ENCODE measurements at places on chromosomes 5 and 9.

DNA sequence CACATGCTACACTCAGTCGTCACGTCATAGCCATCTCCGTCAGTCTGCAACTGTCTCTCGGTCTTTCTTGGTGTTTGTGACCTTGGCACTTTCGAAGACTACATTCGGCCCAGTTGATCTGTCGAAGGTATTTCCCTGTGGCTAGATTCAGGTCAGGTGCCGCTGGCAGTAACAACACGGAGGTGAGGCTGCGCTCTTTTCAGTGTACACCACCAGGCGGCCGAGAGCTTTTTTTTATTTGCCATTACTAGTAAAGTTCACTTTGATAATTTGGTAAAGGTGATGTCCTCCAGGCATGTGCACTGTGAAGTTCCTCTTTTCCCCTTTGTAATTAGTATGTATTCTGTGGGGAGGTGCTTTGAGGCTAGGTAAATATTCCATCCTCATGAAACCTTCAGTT is 49.7 kb downstream of the RNF130 start:
- DNase-seq = no peak
- H3K4me3 ChIP-seq = no peak overlapping the region
- H3K27ac ChIP-seq = no peak overlapping the region
- H3K4me1 ChIP-seq = no peaks in the 10 kb centered on the region
- H3K27me3 ChIP-seq = no peaks in the 10 kb centered on the region
- no peaks in the 10 kb centered on the region for H3K36me3 ChIP-seq

GRCh38 chr9:89473762-89474469 is 24.0 kb downstream of the SEMA4D start:
- peaks cover 84% of the 10 kb centered on the region for H3K36me3 ChIP-seq
- DNase-seq = no peak
- no peaks in the 10 kb centered on the region for H3K27me3 ChIP-seq
- H3K4me1 ChIP-seq = peaks cover 91% of the 10 kb centered on the region
- no peak overlapping the region for H3K4me3 ChIP-seq

- no peak overlapping the region for H3K27ac ChIP-seq
- DNase-seq = no peak
- no peaks in the 10 kb centered on the region for H3K36me3 ChIP-seq
- peaks cover 7% of the 10 kb centered on the region for H3K4me1 ChIP-seq
- peaks cover 8% of the 10 kb centered on the region for H3K27me3 ChIP-seq
- no peak overlapping the region for H3K4me3 ChIP-seq
These were observed 7.7 kb upstream of the CEP72 start for GRCh38 chr5:604391-604831.

DNA sequence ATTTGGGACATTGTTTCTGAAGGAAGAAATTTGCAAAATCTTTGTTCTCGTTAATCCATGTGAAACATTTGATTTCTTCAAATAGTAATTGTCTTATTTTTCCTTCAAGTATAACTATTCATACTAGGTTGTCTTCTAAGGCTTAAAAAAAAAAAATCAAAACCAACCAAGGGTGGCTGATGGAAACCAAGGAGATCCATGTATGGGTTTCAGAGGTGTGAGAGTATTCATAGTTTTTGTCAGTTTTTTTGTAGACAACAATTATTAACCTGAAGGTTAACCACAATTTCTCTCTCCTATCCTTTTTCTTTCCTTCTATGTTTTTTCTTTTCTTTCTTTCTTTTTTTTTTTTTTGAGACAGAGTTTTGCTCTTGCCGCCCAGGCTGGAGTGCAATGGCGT is 35.4 kb downstream of the KDM4C start:
- H3K4me3 ChIP-seq = no peak overlapping the region
- peaks cover 6% of the 10 kb centered on the region for H3K4me1 ChIP-seq
- H3K27ac ChIP-seq = no peak overlapping the region
- no peak for DNase-seq

GRCh38 chr5:155089643-155090042 is 76.1 kb downstream of the KIF4B start:
- DNase-seq = no peak
- no peak overlapping the region for H3K27ac ChIP-seq
- peaks cover 3% of the 10 kb centered on the region for H3K27me3 ChIP-seq
- no peak overlapping the region for H3K4me3 ChIP-seq

DNA sequence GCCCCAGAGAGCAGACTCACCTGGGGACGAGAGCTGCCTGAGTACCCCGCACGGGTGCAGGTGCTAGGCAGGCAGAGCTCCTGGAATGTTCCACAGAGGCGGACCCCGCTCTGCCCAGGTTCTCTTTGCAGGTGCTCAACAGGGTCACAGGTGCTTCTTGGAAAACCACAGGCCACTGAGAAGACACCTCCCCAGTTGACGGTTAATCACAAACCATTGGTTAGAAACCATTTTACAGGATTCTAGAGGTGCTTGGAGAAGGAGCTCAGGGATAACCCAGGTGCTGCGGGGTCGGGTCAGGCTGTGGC is 17.3 kb upstream of the SLC6A19 start:
- no peaks in the 10 kb centered on the region for H3K36me3 ChIP-seq
- no peaks in the 10 kb centered on the region for H3K27me3 ChIP-seq
- no peak for DNase-seq
